GM06990 (cell line): ENCODE measurements at places on chromosomes 11 and 22.
A peak's percentile ranks its signal among the peaks of the same experiment; 100 is the strongest.

GRCh38 chr11:12185914-12186313, 75.5 kb downstream of the MICAL2 start:
- no peak for DNase-seq

DNA sequence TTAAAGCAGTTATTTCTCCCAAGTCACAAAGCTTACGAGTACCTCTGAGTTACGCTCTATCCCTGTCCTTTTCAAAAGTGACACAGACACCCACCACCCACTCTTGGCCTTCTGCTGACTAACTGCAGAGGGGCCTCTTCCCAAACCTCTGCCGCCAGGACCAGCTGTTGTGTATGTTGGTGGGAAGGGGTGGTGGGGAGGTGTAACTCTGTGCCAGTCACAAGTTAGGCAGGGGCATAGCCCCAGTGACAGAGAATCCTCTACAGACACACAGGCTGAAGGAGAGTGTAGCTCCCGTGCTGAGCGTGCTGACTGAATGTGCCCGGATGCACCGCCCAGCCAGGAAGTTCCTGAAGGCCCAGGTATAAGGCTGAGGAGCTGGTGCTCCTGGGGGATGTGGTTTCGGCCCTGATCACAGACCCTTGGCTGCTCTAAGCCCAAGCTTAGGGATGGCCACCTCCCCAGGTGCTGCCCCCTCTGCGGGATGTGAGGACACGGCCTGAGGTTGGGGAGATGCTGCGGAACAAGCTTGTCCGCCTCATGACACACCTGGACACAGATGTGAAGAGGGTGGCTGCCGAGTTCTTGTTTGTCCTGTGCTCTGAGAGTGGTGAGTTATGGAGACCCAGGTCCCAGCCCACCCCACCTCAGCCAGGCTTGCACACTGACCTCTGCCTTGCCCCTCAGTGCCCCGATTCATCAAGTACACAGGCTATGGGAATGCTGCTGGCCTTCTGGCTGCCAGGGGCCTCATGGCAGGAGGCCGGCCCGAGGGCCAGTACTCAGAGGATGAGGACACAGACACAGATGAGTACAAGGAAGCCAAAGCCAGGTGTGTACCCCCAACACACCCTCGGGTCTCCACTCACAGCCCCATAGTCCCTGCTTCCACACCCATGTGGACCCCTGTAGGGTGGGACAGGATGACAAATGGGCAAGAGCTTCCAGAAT, 4.9 kb downstream of the RIC8A start:
- no peak for DNase-seq

- DNase-seq: no peak
These were observed 43.9 kb upstream of the PARVG start for GRCh38 chr22:44136786-44137185.

DNA sequence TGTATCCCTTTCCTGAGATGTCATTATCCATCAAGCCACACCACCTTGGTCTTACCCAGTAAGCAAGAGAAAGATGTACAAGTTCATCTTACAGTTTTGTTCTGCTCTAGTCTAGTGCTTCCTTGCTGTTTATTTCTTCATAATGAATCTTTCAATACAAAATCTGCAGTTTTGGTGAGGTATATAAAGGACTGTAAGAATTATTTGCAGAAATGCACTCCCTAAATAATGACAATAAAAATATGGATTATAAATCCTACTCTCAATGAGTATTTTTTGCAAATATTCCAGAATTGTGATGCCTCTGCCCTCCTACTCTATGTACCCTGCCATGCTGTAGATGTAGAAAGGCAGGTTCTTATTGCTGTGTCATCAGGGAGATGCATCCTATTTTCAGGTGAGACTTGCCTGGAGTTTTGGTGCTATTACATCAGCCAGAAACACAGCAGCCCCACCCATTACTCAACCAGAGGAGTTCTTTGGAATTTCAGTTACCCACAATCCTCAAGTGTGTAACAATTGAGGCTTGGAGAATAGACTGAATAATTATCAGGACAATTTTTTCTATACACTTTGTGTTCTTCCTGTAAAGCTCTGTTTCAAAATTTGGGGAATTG, at the start of gene OR10S1:
Gene OR10S1 (minus strand): TSS at position 51 of the 617 bp plus-strand sequence. CDS start 117 bp downstream, outside the sequence.
- no peak for DNase-seq

DNA sequence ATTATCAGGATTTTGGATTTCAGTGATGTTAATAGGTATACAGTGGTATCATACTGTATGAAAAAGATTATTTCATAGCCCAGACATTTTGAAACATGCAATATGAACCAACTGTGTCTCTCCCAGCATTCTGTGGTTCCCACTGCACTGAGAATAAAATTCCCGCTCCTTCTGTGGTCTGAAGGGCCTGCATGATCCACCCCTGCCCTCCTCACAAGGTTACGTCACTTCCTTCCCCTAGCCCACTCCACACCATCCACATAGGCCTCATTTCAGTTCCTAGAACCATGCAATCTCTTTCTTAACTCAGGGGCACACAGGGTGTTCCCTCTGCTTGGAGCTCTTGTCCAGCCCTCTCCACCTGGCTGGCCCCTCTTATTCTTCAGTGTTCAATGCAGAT, 103.1 kb downstream of the TSPAN18 start:
- no peak for DNase-seq

GRCh38 chr11:72436661-72437060, 2.3 kb upstream of the CLPB start:
- no peak for DNase-seq

GRCh38 chr11:113331441-113331840, 17.1 kb downstream of the TTC12 start:
- DNase-seq: no peak

GRCh38 chr11:132077416-132077815, 707.0 kb downstream of the NTM start:
- no peak for DNase-seq

DNA sequence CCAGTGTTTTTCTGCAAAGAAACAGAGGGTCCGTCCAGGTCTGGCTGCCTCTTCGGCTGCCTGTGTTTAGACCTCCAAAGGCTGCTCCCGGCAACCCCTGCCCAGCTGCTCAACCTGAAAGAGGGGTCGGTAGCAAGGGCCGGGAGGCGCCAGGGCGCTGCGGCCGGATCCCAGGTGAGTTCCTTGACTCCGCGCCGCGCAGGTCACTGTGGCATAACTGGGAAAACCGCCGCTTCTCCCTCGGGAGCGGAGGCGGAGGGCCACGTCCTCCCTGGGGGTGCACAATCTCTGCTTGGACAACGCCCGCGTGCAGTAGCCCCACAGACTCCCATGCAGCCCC, 1.0 kb upstream of the BRSK2 start:
- no peak for DNase-seq

DNA sequence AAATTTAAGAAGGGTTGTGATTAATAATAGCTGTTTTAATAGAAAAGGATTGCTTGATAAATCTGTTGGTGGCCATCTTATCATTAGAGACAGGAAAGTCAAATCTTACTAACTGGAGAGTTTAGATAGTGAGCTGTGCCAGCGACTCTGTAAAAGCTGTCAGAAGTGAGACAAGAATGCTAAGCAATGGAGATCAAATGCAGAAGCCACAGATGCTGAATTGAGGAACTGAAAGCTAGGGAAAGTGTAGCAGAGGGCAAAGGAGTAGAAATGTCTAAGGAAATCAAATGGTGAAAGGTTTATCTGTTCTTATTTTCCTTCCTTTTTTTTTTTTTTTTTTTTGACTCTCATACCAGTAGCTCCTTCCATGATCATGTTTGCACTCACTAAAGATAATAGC, 13.7 kb downstream of the MS4A13 start:
- DNase-seq: peak; percentile 31

DNA sequence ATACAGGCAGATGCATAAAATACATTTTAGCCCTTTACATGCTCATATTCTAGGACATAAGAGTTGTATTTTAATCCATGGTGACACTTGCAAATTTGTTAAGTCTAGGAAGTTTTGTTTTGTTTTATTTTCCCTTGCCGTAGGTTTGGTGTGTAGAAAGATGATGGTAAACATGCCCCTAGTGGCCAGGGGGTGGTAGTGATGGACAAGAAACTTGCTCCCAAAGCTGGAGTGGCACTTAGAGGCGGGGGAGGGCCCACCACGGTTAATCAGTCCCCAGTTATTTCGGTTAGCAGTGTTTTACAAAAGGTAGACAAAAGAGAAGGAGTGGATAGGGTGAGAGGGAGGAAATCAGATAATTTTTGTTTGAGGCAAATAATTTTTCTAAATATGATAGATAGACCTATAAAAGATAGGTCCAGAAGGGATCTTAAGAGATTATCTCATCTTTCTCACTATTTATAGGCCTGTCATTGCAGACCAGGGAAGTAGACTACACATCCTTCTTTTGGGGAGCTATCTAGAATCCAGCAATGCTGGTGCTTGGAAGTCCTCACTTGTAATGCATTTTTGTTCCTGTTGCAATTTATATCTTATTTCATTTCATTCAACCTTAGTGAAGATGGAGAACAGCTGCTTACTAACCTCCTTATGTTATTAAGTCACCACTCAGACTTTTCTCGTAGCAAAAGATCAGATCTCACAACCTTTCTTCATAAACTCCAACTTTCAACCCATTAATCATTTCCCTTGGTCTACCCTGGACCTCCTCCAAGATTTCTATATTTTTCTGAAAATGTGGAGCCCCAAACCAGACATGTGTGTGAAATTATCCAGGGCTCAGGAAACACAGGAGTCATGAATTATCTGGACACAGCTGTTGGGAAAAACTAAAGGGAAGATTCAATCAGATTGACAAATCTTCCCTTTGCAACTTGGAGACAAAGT, 5.9 kb upstream of the BDNF start:
- no peak for DNase-seq

DNA sequence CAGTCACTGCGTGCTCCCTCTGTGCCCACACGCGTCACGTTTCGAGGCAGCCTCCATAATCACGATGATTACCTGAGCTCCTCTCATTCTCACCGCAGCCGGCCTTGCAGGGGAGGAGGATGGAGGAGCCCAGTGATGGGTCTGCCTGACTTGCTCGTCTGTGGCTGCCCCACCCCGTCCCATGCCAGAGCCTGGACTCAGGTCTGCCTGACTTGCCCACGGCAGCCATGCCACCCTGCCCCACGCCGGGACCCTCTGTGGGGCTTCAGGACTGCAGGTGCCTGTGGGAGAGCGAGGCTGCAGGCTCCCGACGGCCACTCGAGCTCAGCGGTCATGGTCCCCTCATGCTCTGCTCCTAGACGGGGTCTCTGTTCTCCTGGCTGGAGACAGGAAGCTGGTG, 1025.1 kb downstream of the BRD1 start:
- no peak for DNase-seq

DNA sequence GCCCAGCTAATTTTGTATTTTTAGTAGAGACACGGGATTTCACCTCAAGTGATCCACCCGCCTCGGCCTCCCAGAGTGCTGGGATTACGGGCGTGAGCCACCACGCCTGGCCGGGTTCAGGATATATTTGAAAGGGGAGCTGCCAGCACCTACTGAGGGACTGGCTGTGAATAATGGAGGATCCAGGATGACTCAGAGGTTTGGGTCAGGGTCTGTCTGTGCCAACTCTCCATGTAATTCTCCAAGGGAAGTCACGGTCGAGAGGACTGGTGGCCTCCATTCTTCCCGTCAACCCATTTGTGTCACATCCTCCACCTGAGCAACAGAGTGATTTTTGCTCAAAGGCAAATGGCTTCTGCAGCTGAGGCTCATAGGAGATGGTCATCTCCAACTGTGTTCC, 3.6 kb upstream of the ARRB1 start:
- DNase-seq: no peak

DNA sequence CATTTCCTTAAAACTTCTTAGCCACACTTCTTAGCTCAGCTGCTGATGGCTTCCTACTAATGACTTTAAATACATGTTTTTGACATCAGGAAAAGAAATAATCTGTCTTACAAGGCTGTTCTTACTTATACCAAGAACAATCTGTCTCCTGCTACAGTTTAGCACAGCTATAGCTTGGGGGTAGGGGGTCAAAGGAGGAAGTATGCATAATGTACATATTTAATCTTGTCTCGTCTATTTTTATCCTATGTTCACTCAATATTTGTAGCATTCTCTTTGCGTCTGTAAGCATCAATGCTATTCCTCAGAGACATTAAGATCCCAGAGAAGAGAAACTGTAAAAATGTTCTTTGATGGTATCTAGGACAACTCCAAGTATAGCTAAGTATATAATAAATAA, 96.0 kb downstream of the KIRREL3 start:
- no peak for DNase-seq

DNA sequence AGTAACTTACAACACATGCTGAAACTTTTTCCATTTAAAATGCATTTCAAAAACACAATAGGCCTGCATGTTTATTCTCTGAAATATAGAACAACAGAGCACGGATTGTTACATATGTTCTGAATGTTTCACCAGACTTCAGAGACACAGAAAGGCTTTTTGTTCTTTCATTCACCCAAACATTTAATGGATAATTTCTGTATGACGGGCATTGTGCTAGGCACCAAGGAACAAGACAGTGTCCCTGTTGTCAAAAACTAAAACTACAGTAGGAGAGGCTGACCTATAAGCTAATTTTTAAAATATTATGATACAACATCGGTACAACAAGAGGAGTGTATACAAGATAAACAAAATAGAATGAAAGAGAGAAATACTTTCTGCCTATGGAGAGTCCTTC, 81.9 kb upstream of the TEAD1 start:
- DNase-seq: no peak

DNA sequence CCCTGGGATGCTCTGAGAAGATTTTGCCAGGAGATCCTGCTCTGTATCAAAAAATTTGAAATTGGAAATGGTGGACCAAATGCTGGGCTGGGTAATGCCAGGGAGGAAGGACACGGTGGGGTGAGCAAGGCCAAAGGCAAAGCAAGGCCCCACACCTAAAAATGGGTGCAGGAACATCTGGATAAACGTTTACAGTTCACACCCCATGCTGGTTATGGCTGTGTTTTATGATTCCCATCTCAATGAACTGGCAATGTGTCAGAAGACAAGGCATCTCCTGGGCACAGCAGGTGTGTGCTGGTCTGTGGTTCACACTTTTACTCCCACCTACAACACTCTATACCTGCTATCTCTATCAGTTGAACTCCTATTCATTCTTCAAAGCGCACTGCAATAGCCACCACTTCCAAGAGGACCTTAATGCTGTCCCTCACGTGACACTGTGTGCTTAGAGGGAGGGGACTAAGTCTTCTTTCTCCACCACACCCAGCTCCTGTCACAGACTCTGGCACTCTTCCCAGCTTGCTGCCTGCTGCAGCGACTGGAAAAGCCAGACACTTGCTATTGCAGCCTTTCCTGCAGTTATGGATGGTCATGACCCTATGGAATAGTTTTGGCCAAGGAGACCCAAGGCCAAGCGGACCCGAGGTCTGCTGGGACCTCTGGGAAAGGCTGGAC, 277.5 kb downstream of the CTTN start:
- DNase-seq: no peak

DNA sequence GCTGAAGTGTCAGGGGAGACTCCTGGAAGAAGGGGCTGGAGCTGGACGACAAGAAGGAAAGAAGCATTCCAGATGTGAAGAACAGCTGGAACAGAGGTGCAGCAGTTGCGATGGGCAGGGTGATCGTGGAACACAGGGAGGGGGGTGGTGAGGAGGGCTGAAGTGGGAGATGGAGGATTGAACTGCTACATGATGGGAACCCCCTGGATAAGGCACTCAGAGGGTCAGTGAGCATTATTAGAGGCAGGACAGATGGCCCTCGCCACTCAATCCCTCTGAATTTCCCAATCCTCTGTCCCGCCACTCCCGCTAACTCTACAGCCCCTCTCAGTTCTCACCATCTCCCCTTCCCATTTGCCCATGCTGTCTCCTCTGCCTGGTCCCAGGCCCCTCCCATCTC, 14.0 kb downstream of the SERPINH1 start:
- no peak for DNase-seq
